ENCODE measurements at places on chromosomes 12 and 14. TPM values are rescaled to one million over a fixed set of nuclear protein-coding genes. Genes with fewer than 3 reads are reported as not detected.

DNA sequence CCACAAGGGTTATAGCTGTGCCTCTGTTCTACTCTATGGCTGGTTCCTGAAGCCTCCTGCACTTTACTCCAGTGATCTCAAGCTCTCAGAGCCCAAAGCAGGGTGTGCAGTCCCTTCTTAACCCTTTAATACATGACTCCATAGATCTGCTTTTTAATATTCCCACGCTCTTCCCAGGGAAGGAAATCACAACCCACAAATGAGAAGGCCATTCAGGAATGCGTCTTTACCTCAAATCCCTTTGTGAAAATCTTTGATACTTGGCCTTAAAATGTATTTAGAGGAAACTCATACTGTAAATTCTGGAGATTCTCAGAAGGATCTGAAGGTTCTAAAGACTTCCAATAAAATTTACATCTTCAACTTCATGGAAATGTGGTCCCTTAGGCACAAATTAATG, 17.0 kb downstream of the NID2 start:
- H3K36me3 ChIP-seq = no peaks in the 10 kb centered on the region
- H3K4me1 ChIP-seq = 0 out of 2 replicates have a peak, but pooled peaks cover 3% of the 10 kb centered on the region
- no peak for DNase-seq
- no peaks in the 10 kb centered on the region for H3K27me3 ChIP-seq
- no peak overlapping the region for H3K4me3 ChIP-seq
- no peak overlapping the region for H3K27ac ChIP-seq

- H3K27ac ChIP-seq = no peak overlapping the region
- no peaks in the 10 kb centered on the region for H3K4me1 ChIP-seq
- H3K4me3 ChIP-seq = no peak overlapping the region
Observed at GRCh38 chr14:75174066-75174465, 2.3 kb downstream of the TMED10 start.

DNA sequence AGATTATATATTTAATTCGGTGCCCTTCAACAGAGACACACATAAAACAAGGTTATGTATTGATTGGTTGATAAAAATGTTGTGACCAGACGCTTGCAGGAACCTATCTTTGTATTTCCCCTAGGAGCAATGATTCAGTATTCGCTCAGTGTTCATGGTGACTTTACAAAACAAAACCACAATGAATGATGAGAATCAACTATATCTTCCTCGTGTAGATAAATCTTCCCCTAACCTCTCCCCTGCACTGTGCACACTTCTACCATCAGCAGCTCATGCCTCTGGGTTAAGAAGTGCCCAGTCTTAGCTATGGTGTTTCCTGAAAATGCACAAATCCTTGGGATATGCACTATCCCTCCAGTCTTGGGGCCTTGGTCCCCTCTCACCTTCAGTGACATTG, 16.3 kb downstream of the RIN3 start:
- H3K4me3 ChIP-seq = no peak overlapping the region
- peaks cover 2% of the 10 kb centered on the region for H3K4me1 ChIP-seq
- no peak overlapping the region for H3K27ac ChIP-seq
- DNase-seq = no peak

GRCh38 chr14:25896777-25897176, 701.1 kb downstream of the NOVA1 start:
- peak; percentile 29 for DNase-seq
- H3K27ac ChIP-seq = no peak overlapping the region
- no peaks in the 10 kb centered on the region for H3K27me3 ChIP-seq

DNA sequence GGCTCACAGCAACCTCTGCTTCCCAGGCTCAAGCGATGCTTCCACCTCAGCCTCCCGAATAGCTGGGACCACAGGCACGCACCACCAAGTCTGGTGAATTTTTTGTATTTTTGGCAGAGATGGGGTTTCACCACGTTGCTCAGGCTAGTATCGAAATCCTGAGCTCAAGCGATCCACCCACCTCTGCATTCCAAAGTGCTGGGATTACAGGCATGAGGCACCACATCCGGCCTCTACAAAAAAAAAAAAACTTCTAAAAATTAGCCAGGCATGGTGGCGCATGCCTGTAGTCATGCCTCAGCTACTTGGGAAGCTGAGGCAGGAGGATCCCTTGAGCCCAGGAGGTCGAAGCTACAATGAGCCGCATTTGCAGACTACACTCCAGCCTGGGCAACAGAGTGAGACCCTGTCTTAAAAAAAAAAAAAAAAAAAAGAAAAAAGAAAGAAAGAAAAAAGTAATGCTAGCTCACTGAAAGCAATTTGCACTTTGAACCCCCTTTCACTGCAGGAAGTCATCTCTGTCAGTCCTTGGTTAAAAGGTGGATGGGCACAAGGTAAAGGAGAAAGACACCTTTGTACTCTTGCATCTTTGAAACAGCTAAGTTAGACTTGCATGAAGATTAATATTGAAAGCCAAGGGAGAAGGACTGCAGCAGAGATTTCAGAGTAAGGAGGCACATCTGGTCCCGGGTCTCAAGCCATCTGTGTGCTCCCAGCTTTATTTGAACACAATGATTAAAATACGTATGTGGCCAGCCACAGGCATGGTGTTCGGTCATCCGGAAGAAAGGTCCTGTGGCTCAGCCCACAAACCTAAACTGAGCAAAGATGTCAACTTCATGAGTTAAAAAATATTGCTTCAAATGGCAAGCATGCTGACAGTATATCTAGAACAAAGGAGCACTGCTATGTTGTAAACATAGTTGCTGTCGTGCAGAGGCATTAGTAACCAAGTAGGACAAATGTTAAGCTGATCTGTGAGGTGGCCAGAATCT, 103.8 kb upstream of the HMGA2 start:
- H3K4me3 ChIP-seq = no peak overlapping the region
- no peaks in the 10 kb centered on the region for H3K36me3 ChIP-seq
- H3K4me1 ChIP-seq = no peaks in the 10 kb centered on the region
- no peak for DNase-seq
- H3K27me3 ChIP-seq = no peaks in the 10 kb centered on the region

- H3K36me3 ChIP-seq = peaks cover 15% of the 10 kb centered on the region
- no peaks in the 10 kb centered on the region for H3K4me1 ChIP-seq
- no peak overlapping the region for H3K4me3 ChIP-seq
- DNase-seq = no peak
Observed at GRCh38 chr14:95300002-95300696, 19.6 kb downstream of the CLMN start.

- DNase-seq = no peak
- no peaks in the 10 kb centered on the region for H3K27me3 ChIP-seq
- H3K36me3 ChIP-seq = peaks cover 3% of the 10 kb centered on the region
- no peak overlapping the region for H3K4me3 ChIP-seq
Observed at GRCh38 chr12:68481181-68481941, 129.3 kb upstream of the RAP1B start.

DNA sequence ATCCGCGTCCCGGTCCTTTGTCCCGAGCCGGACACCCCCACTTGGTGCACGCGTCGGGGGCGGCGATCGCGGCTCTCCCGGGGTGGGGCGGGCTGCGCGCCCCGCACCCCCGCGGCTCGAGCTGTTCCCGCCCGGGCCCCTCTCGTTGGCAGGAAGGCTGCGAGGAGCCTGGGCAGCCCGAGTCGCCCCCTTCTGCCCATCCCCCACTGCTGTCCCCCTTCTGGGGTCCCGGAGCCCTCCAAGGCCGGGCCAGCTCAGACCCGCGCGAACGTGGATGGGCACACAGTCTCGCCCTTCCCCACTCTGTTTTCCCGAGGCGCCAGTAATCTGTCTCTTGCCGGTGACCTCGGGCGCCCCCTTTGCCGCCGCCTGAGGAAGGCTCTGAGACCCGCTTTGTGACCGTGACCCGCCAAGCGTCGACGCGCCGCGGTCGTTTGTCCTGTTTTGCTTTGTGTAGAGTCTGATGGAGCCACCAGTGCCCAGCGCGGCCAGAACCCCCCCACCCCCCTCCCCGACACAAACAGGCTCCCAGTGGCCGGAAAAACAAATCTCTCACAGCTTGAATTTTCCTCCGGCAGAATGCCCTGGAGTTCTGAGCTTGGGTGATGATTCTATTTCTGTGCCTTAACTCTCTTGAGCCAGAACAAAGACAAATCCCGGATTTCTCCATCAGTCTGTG, 610 bp downstream of the C14orf132 start:
- peak; percentile 61 for DNase-seq
- H3K27ac ChIP-seq = no peak overlapping the region
- peaks cover 13% of the 10 kb centered on the region for H3K27me3 ChIP-seq
- peaks cover 3% of the 10 kb centered on the region for H3K4me1 ChIP-seq
- H3K4me3 ChIP-seq = peak overlapping the region; percentile 80

DNA sequence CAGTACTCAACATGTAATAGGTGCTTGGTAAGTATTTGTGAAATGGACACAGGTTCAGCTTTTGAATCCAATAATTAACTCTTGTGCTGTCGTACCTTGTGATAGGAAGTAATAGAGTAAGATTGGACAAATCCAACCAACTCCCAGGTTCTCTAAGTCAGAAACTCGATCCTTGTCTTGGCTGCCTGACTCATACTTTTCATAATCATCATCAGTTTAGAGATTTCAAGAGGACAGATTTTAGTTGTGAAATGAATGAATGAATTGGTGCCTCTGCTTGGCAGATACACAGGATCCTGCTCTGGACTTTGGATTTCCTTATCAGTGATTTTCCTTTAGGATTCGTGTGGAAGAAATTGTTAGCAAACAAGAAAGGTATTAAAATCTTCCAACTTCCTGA, 1145.2 kb downstream of the AACS start:
- H3K4me3 ChIP-seq = no peak overlapping the region
- peaks cover 9% of the 10 kb centered on the region for H3K4me1 ChIP-seq

DNA sequence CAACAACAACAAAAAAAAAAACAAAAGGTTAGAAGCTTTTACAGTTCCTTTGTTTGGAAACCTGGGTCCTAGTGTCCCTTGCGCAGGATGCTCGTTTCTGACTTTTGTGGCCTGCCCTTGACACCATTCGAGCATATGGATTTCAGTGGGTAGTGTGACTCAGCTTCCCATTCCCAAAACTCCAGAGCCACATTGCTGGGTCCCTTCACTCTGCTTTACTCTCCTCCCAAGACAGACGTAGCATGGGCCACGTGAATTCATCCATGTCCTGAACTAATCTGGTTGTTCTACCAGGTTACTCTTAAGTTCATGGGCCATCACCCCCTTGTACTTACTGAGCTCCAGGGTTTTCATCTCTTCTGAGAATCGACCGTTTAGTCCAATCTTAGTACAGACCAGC, 68.0 kb upstream of the MAX start:
- DNase-seq = no peak
- H3K27me3 ChIP-seq = no peaks in the 10 kb centered on the region
- peaks cover 7% of the 10 kb centered on the region for H3K4me1 ChIP-seq
- H3K27ac ChIP-seq = no peak overlapping the region
- H3K36me3 ChIP-seq = no peaks in the 10 kb centered on the region
- H3K4me3 ChIP-seq = no peak overlapping the region

- no peak overlapping the region for H3K4me3 ChIP-seq
- H3K36me3 ChIP-seq = peaks cover 30% of the 10 kb centered on the region
- H3K4me1 ChIP-seq = peaks cover 6% of the 10 kb centered on the region
- DNase-seq = no peak
- H3K27ac ChIP-seq = no peak overlapping the region
- no peaks in the 10 kb centered on the region for H3K27me3 ChIP-seq
Observed at GRCh38 chr12:1993341-1993740, 10.9 kb downstream of the DCP1B start.

GRCh38 chr14:96095581-96096476, 56.7 kb downstream of the C14orf132 start:
- no peaks in the 10 kb centered on the region for H3K27me3 ChIP-seq
- no peaks in the 10 kb centered on the region for H3K4me1 ChIP-seq
- no peak overlapping the region for H3K4me3 ChIP-seq
- no peaks in the 10 kb centered on the region for H3K36me3 ChIP-seq
- no peak for DNase-seq

- DNase-seq = peak; percentile 70
- peak overlapping the region; percentile 14 for H3K27ac ChIP-seq
- no peaks in the 10 kb centered on the region for H3K4me1 ChIP-seq
- H3K4me3 ChIP-seq = peak overlapping the region; percentile 100
- H3K27me3 ChIP-seq = no peaks in the 10 kb centered on the region
Observed at GRCh38 chr12:55829967-55830600, 697 bp upstream of the DNAJC14 start.

- no peaks in the 10 kb centered on the region for H3K36me3 ChIP-seq
- H3K4me1 ChIP-seq = no peaks in the 10 kb centered on the region
- no peak for DNase-seq
- no peak overlapping the region for H3K4me3 ChIP-seq
- H3K27me3 ChIP-seq = no peaks in the 10 kb centered on the region
Observed at GRCh38 chr14:32984241-32984930, 45.7 kb downstream of the NPAS3 start.

SERPINA9 gene
- total RNA-seq = not detected

PSEN1 gene
- 49.9 TPM for total RNA-seq

ABCC9 gene
- not detected for total RNA-seq

DNAH10 gene
- 0.17 TPM for total RNA-seq

NTS gene
- 5.1 TPM for total RNA-seq

SYCP3 gene
- total RNA-seq = 0.31 TPM

RIN3 gene
- total RNA-seq = 1.5 TPM

DIP2B gene
- total RNA-seq = 21.6 TPM

B3GNT4 gene
- total RNA-seq = 1.0 TPM

KLRC1 gene
- total RNA-seq = not detected

SMCO2 gene
- 0.20 TPM for total RNA-seq

C12orf50 gene
- total RNA-seq = 0.17 TPM

IGF1 gene
- not detected for total RNA-seq

CACNA2D4 gene
- total RNA-seq = 0.79 TPM
